ENCODE measurements at places on chromosomes 6 and 20. TPM values are rescaled to one million over a fixed set of nuclear protein-coding genes. Genes with fewer than 3 reads are reported as not detected.

Gene RAET1E
- not detected for total RNA-seq

Gene SPATA25
- total RNA-seq: 7.5 TPM

Gene KCNB1
- total RNA-seq: 0.50 TPM

Gene SNX9
- total RNA-seq: 23.3 TPM

Gene SLC13A3
- 8.6 TPM for total RNA-seq

Gene CYP24A1
- 0.12 TPM for total RNA-seq

Gene ARMC2
- total RNA-seq: 2.7 TPM

Gene TFAP2C
- 9.4 TPM for total RNA-seq

Gene TMEM244
- total RNA-seq: not detected

Gene JAG1
- 42.0 TPM for total RNA-seq

Gene NRSN1
- 1.5 TPM for total RNA-seq

Gene WFDC2
- total RNA-seq: 27.2 TPM

Gene CLPSL2
- total RNA-seq: not detected

Gene HTR1B
- 0.58 TPM for total RNA-seq

Gene LAMA2
- total RNA-seq: 6.4 TPM

Gene EDEM2
- 25.3 TPM for total RNA-seq

Gene TSPO2
- total RNA-seq: not detected

Gene MYLK2
- not detected for total RNA-seq

Gene LRRC1
- total RNA-seq: 16.6 TPM

Gene BPI
- not detected for total RNA-seq

Gene PERP
- total RNA-seq: 23.7 TPM

Gene LSM2
- total RNA-seq: 93.5 TPM

Gene SLC35B3
- 12.9 TPM for total RNA-seq

Gene ZBP1
- total RNA-seq: not detected

Gene OPRM1
- not detected for total RNA-seq

Gene PAK5
- 1.1 TPM for total RNA-seq

Gene FAM83B
- 7.7 TPM for total RNA-seq

Gene NRN1
- not detected for total RNA-seq

Gene BPIFB2
- total RNA-seq: not detected

Gene PPP1R3G
- total RNA-seq: 0.24 TPM

Gene FLRT3
- 0.17 TPM for total RNA-seq

Gene ACTR5
- total RNA-seq: 19.6 TPM

Gene KLHDC3
- 182 TPM for total RNA-seq

Gene RCAN2
- 6.3 TPM for total RNA-seq

Gene ATF6B
- 21.7 TPM for total RNA-seq

Gene ANKEF1
- total RNA-seq: 9.7 TPM

Gene ERMARD
- total RNA-seq: 7.6 TPM

Gene GATA5
- total RNA-seq: 0.73 TPM

Data from GM23338 (cell line).